ENCODE measurements at places on chromosomes 13 and 19.
A peak's percentile ranks its signal among the peaks of the same experiment; 100 is the strongest.

GRCh38 chr19:45515807-45516401, 8.6 kb downstream of the VASP start:
- DNase-seq = no peak

GRCh38 chr19:38433268-38433733, at the start of gene RYR1:
Gene RYR1, plus strand, starts transcription at chr19:38433691. Its CDS starts 139 bp downstream, at chr19:38433830.
- peak; percentile 38 for DNase-seq

DNA sequence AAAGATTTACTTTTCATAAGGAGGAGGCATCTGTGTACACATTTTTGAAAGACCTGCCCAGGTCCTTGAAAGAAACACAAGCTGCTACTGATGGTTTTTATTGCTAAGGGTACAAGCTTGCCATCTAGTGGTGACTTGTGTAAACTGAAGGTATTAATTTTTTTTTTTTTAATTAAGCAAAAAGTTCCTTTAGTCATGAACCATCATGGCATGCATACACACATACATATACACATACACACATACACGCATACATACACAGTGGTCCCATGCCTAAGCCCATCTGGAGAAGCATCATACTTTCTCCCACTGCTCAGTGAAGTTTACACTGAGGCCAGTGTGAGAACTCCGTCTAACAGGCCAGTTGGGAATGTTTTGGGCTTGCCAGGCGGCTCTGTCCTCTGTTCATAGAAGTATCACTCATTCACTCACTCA, 312.5 kb downstream of the DCLK1 start:
- peak; percentile 33 for DNase-seq

DNA sequence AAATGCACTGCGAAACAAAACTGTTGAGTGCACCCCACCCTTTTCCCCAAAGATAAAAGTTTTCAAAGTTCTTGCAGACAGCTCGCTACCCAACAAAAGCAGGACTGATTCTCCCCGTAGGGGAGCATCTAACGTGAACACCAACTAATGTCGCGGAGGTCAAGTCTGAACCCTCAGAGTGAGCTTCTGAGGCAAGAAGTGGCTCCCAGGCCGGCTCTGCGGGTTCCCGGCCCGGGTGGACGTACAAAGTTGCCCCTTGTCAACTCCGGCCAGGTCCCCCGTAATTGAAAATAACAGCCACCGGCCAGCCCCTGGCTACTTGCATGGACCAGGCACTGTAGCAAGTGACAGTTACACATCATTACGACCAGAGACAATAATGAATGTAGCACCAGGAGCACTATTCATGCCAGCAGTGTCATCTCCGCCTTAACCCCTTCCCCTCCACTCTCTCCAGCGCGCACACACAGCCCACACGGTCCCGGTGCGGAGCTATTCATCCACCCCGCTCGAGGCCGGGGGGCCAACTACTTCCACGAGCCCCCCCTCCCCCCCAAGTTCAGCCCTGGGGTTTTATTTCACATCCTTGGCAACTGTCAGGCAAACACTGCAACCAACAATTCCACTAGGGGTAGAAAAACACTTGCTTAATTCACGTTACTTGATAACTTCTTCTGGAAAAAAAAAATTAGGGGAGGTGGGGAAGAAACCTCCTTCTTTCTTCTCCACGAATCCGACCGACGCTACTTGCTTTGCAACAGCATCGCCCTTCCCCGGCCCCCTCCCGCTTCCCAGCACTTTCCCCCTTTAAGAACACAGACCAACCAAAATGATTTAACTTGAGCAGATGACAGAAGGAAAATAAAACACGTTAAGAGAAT, 1.2 kb downstream of the KLF12 start:
- DNase-seq = no peak

- no peak for DNase-seq
Measured at GRCh38 chr13:94335761-94336526, 143.5 kb downstream of the DCT start.

All from NCI-H2227 treated with DMSO at 0.1 percent for 48 hours (cell line).